Esophagus squamous epithelium (tissue), 5 donors: ENCODE measurements at places on chromosomes 5 and 9.

DNA sequence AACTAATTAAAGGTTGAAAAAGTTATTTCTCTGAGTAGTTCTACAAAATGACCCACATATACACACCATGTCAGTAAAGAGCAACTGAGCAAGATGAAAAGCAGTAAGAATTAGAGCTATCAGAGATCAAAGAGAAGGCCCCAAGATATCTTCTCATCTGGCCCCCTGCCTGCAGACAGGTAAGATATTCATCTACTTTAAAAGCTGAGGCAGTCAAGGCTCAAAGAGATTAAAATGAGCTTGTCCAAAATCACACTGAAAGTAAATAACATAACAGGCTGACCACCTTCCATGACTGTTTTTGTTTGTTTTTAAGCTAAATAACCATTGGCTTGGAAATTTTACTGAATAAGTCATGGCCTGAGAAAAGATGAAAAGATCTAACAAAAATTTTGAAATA is 266.2 kb downstream of the FBXL17 start:
- H3K27ac ChIP-seq = no peak overlapping the region
- no peak overlapping the region for H3K4me3 ChIP-seq
- no peaks in the 10 kb centered on the region for H3K4me1 ChIP-seq

DNA sequence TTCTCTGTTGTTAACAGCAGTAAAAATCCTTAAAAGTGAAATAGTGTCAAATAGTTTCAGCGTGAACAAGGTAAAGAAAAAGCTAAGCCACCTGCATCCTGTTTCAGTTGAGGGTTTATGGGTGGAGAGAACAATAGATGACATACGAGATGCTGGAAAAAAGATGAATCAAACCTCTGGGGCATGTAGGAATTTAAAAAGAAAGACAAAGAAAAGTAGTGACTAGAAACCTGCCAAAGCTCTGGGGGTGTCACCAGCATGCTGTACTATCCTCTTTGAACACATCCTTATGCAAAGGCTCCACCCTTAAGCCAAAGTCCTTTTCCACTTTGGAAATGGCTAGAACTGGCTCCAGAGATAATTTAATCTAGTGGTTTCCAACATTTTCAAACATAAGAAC is 22.2 kb downstream of the SCAI start:
- DNase-seq = no peak
- no peaks in the 10 kb centered on the region for H3K36me3 ChIP-seq
- H3K27ac ChIP-seq = no peak overlapping the region
- no peaks in the 10 kb centered on the region for H3K4me1 ChIP-seq

DNA sequence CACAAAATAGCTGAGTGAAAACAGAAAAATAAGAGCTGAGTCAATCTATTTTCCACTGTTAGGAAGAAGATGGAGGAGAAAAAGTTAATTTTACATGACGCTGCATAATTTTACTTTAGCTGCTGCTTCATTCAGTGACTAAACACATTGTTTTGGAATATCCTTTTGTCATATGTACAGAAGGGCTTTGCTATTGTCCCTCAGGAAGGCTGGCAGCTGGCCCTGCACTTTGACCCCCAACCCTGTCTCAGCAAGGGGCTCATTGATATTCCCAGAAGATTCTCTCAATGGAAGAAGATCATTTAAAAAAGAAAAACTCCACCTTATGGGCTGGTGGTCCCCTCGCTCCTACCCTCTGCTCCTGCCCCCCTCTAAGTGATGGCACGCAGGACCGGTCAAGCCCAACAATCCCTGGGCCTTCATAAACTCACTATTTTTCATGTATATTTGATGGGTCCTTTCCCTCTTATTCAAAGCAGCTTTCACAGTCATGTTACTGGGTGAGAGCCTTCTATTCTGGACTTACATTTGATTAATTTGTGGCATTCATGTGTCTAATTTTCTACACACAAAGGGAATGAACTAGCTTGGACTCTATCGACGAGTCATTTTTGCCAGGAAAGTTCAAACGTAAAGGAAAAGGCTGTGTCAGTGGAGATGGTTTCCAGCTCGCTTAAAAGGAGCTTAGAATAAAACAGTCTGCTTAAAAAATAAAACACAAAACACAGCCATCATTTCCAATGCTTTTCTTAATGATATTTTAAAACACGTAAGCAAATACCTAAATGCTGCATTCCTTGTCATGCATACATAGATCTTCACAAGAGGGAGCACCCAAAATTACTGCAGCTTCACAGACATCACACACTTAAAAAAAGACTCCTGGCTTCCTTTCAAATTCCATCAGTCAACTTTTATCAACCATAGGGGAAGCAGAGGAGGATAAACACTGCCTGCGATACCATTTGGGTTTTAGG is 104.7 kb downstream of the EFNA5 start:
- H3K27ac ChIP-seq = no peak overlapping the region
- H3K4me3 ChIP-seq = no peak overlapping the region
- H3K4me1 ChIP-seq = peaks cover 12% of the 10 kb centered on the region
- H3K27me3 ChIP-seq = no peaks in the 10 kb centered on the region
- no peak for DNase-seq

DNA sequence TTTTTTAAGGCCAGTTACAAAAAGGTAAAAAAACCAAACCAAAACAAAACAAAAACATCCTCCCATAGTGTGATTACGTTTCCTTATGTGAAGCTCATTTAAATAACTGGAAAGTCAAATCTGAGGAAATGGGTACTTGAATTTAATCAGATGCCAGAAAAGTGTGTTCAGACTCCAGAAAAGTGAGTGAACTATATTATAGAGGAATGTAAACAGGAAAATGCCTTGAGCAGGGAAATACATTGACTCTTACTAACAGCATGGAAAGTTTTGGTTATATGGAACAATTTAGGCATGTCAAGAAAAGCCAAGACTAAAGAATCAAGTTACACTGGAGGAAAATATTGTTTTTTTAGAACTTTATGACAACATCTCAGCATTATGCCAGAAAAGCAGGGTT is 37.8 kb upstream of the RNF20 start:
- H3K27me3 ChIP-seq = no peaks in the 10 kb centered on the region
- DNase-seq = no peak
- H3K4me3 ChIP-seq = no peak overlapping the region
- no peaks in the 10 kb centered on the region for H3K4me1 ChIP-seq

GRCh38 chr9:88753691-88754367 is 218.9 kb downstream of the NXNL2 start:
- no peaks in the 10 kb centered on the region for H3K27me3 ChIP-seq
- H3K27ac ChIP-seq = no peak overlapping the region
- DNase-seq = no peak
- no peak overlapping the region for H3K4me3 ChIP-seq
- no peaks in the 10 kb centered on the region for H3K4me1 ChIP-seq

DNA sequence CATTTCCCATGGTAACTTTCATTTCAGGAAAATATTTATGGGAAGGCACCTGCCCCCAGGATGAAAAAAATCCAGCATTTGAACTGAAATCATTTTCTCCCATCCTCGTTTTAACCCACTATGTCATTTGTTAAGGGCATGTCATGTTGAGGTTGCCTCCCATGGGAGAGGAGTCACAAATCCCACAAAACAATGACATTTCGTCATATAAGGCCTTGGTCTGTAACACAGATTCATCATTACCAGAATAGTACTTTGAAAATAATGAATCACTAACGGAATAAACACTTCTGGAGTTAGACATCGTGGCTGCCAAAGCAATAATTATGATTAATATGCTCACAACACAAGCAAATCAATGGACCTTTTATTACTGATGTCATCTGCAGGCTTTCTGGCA is 274.1 kb downstream of the NDUFS4 start:
- no peaks in the 10 kb centered on the region for H3K4me1 ChIP-seq
- no peak overlapping the region for H3K4me3 ChIP-seq
- H3K27me3 ChIP-seq = no peaks in the 10 kb centered on the region
- H3K27ac ChIP-seq = no peak overlapping the region
